ENCODE measurements at places on chromosomes 6 and 20. TPM values are rescaled to one million over a fixed set of nuclear protein-coding genes. Genes with fewer than 3 reads are reported as not detected.

- no peaks in the 10 kb centered on the region for H3K4me1 ChIP-seq
- no peaks in the 10 kb centered on the region for H3K36me3 ChIP-seq
- H3K27me3 ChIP-seq, result no peaks in the 10 kb centered on the region
- no peak overlapping the region for H3K4me3 ChIP-seq
Observed at GRCh38 chr20:35578469-35578868, 36.6 kb downstream of the ERGIC3 start.

GRCh38 chr6:159308198-159308597, 139.0 kb downstream of the FNDC1 start:
- DNase-seq, result no peak
- no peaks in the 10 kb centered on the region for H3K36me3 ChIP-seq
- no peak overlapping the region for H3K4me3 ChIP-seq
- H3K27me3 ChIP-seq, result peaks cover 6% of the 10 kb centered on the region
- H3K4me1 ChIP-seq, result no peaks in the 10 kb centered on the region

- no peaks in the 10 kb centered on the region for H3K4me1 ChIP-seq
- DNase-seq, result no peak
- no peaks in the 10 kb centered on the region for H3K36me3 ChIP-seq
- H3K27ac ChIP-seq, result no peak overlapping the region
- no peaks in the 10 kb centered on the region for H3K27me3 ChIP-seq
Observed at GRCh38 chr20:15673206-15673605, 900.0 kb downstream of the KIF16B start.

GRCh38 chr6:142478117-142478516, 176.3 kb downstream of the ADGRG6 start:
- DNase-seq, result no peak
- H3K27ac ChIP-seq, result no peak overlapping the region
- H3K36me3 ChIP-seq, result no peaks in the 10 kb centered on the region
- H3K4me3 ChIP-seq, result no peak overlapping the region
- H3K27me3 ChIP-seq, result peaks cover 3% of the 10 kb centered on the region

GRCh38 chr20:23585808-23586734, 17.8 kb upstream of the CST9L start:
- 0 out of 2 replicates have a peak, but pooled peaks cover 2% of the 10 kb centered on the region for H3K27me3 ChIP-seq
- no peak for DNase-seq
- no peaks in the 10 kb centered on the region for H3K36me3 ChIP-seq

DNA sequence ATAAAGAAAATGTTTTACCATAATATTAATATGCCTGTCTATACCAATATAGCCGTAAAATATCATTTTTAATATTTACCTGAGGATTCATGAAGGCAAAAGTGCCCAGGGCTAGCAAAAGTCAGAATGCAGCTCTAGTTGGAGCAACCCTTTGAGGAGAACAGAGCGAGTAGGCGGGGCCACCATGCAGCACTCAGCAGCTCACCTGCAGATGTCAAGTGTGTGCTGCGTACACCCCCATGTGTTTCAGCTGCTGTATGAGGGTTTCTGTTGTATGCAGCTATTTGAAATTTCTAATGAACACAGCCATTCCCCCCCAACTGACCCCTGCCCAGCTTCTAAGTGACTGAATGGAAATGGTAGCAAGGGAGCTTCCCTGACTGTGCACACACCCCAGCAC, 508.0 kb downstream of the QKI start:
- no peak overlapping the region for H3K27ac ChIP-seq
- H3K4me1 ChIP-seq, result no peaks in the 10 kb centered on the region
- DNase-seq, result no peak
- H3K4me3 ChIP-seq, result no peak overlapping the region

- H3K4me1 ChIP-seq, result peaks cover 5% of the 10 kb centered on the region
- DNase-seq, result no peak
- H3K27ac ChIP-seq, result no peak overlapping the region
Observed at GRCh38 chr6:158787395-158787794, 31.8 kb downstream of the EZR start.

The LZTS3 gene
- total RNA-seq, result 5.2 TPM

The RAET1L gene
- total RNA-seq, result not detected

The SLC17A3 gene
- not detected for total RNA-seq

The OTOR gene
- total RNA-seq, result not detected
